H4 (cell line): ENCODE measurements at places on chromosomes 3 and 15.

- DNase-seq: no peak
Observed at GRCh38 chr3:192022412-192022811, 561.4 kb downstream of the PYDC2 start.

GRCh38 chr3:134211797-134212196, 38.9 kb downstream of the RYK start:
- peak; percentile 35 for DNase-seq

- DNase-seq: no peak
Observed at GRCh38 chr3:46930945-46931403, 45.6 kb downstream of the CCDC12 start.

- no peak for DNase-seq
Observed at GRCh38 chr3:158804441-158804840, 2.6 kb downstream of the MFSD1 start.

DNA sequence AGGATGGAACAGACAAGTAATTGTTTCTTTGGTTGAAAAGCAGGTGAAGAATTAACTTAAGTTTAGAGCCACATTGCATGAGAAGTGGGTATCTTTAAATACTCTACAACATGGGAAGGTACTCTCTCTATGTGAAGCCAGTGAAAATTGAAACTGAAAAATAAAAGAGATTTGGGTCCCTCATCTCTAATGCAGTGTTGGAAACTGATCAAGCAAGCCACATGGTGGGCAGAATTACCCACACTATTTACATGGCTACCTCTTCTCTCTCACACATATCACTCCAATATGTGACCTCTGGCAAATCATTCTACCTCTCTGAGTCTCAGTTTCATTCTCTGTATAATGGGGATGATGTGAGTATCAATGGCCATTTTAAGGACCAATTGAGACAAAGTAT, 339.0 kb downstream of the IL5RA start:
- no peak for DNase-seq

DNA sequence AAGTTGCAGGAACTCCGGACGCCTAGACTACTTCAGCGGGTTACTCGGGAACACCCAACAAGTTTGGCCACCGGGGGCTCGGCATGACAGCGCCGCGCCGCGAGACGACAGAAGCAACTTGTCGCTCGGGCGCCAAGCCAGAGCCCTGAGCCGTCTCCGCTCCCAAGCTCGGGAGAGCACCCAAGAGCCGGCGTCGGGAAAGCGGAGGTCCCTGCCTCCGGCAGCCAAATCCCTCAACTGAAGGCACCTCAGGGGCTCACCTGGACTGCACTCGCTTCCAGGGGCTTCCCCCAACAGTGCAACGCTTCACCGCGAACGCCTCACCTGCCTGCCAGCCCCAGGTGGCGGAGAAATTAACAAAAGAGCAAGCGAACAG, 640 bp downstream of the MB21D2 start:
- peak; percentile 49 for DNase-seq

DNA sequence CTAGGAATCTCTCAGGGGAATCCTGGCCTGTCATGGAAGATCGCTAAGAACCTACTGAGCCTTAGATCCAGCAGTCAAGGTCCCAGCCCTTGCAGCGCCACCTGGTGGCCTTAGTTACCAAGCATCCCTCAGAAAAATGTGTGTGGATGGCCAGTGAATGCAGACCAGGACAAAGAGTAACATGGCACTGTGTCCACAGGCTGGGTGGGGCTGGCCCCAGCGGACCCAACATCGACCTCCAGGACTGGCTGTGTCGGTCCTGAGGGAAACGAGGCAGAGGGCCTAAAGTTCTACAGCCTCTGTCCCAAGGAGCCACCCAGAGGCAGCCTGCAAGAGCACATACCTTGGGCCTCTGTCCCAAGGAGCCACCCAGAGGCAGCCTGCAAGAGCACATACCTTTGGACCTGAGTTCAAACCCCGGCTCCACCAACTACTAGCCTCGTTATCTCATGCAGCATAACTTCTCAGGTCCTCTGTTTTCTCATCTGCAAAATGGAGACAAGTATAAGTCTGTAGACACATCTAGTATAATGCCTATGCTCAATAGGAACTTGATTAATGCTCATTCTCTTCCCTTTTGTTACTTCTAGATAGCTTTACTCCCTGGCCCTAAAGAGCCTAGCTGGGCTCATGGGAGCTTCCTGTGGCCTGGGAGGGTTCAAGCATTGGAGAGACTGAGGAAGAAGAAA, 57.5 kb upstream of the HERC1 start:
- peak; percentile 68 for DNase-seq

GRCh38 chr3:65030847-65031463, 343.2 kb upstream of the ADAMTS9 start:
- peak; percentile 78 for DNase-seq

GRCh38 chr3:66386011-66386924, 114.6 kb downstream of the LRIG1 start:
- DNase-seq: no peak

DNA sequence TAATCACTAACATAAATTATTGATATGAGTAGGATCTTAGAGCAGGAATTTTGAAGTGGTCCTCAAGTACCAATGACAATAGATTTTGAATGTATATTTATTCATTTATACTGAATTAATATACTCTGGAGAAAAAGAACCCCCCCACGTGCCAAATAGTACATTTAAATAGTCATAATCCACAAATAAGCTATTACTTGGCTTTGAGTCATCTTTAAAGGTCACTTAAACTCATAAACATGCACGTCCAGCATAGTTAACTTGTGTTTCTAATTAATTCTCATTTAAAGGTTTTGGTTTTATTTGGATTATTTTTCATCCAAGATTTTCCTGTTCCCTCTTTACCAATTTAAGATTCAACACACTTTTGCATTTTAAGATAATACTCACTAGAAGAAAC, 35.1 kb downstream of the FGF7 start:
- DNase-seq: no peak

- DNase-seq: no peak
Observed at GRCh38 chr3:71625676-71626075, 42.1 kb upstream of the FOXP1 start.

DNA sequence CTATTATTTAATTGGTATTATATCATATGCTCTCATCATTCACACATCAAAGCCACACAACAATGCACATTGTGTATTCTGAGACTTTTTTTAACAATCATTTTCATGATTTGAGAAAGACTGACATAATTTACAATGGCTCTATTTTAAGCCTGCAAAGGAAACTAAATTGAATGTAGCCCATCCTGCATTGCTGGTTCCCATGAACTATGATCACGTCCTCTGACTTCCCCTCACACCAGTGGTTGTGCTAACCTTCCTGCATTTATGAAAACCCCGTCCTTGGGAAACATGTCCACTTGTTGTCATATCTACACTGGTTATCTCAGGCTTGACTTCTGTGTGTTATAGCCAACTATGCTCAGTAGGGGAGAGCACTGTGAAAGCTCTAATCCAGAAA, 546.2 kb downstream of the MECOM start:
- DNase-seq: no peak

- no peak for DNase-seq
Observed at GRCh38 chr3:135456108-135456790, 509.3 kb upstream of the PPP2R3A start.

- DNase-seq: no peak
Observed at GRCh38 chr3:65146179-65146578, 458.4 kb upstream of the ADAMTS9 start.

DNA sequence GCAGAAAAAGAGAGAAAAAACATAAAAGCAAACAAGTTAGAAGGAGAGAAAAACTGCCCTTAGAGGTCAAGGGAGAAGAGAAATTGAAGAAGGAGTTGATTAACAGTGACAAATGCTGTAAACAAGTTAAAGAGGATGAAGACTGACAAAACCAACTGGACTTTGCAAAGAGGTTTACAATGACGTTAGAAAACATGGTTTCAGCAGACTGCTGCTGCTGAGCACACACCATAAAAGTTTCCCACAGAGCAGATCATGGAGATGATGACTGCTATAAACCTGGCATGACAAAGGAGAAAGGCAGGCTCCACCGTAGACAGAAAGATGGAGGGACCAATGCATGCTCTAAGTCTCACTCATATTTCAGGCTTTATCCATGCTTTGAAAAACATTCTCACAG, 78.7 kb downstream of the POLQ start:
- no peak for DNase-seq

- no peak for DNase-seq
Observed at GRCh38 chr3:158452334-158452733, 118.7 kb upstream of the MLF1 start.

DNA sequence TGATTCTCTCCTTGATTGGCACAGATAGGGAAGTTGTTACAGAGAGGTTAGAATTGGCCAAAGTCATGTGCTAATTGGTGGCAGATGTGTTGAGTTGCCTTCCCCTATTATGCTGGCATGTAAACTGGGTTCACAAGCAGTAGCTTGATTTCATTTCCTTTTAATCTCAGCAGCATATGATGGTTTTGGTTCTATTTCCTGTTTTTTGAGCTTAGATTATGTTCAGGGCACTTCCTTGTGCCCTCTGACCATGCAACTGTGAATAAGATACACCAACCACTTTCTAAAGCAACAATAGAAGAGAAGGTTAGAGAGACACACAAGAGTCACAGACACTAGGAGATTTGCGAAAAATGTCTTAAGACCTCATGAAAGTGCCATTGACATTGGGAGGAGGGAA, 16.5 kb downstream of the HPS3 start:
- no peak for DNase-seq

DNA sequence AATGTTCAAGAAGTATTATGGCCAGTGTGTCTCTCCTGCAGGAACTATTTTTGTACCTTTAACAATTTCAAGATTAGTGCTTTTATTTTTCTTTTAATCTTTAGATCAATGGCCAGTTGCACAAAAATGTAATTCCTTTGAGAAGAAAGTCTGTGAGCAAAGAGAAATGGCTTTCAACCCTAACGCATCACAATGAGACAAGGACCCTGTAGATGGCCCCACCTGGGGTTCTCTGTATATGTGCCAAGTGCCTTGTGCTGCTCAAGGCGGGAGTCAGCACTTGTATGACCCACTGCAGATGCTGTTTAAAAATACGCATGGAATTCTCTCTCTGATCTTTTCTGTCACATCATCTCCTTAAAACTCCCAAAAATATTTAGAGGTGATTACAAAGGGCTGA, 453.4 kb downstream of the OCA2 start:
- no peak for DNase-seq

- DNase-seq: no peak
Observed at GRCh38 chr15:37221671-37222145, 121.4 kb upstream of the MEIS2 start.

GRCh38 chr15:56082263-56082761, 88.9 kb upstream of the NEDD4 start:
- no peak for DNase-seq

- DNase-seq: no peak
Observed at GRCh38 chr3:157290766-157291165, 130.8 kb upstream of the CCNL1 start.

- DNase-seq: no peak
Observed at GRCh38 chr3:47523310-47524073, 10.0 kb upstream of the ELP6 start.

- no peak for DNase-seq
Observed at GRCh38 chr3:12869035-12869621, 27.8 kb upstream of the RPL32 start.

DNA sequence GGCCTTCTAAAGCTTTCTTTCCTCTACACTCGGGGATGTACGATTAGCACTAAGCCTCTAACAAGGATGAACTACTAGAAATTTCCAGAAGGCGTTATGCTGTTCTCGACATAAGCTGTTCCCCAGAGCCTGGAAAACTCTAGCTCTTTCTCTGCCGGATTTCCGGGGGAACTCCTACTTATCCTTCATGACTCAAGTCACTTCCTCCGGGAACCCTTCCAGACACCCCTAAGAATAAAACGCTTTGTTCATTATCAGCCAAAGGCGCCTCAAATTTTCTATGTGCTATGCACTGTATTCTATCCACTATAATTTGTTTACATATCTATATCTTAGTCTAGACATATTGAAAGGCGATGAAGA, 455 bp upstream of the SNAP23 start:
- peak; percentile 36 for DNase-seq

GRCh38 chr15:25062551-25063430, 108.0 kb downstream of the SNRPN start:
- DNase-seq: no peak

- DNase-seq: no peak
Observed at GRCh38 chr15:84681831-84682230, 23.8 kb upstream of the NMB start.

DNA sequence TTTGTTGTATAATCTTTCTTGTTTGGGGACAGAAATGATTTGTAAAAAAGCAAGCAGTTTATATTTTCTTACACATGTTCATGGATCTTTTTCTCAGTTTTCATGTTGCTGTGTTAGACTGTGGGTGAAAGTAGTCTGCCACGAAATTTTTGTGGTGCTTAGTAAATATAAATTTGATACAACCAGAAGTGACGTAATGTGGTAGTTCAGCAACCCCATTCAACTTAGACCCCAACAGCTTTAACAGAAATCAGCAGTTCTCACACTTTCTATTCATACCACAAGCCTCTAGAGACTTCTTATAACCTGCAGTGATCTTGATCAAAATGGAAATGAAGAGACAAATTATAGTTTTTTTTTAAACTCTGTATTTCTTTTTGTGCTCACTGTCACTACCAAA, 120.2 kb upstream of the IGSF10 start:
- DNase-seq: peak; percentile 81

- no peak for DNase-seq
Observed at GRCh38 chr15:37109872-37110572, 9.7 kb upstream of the MEIS2 start.

- DNase-seq: no peak
Observed at GRCh38 chr3:129068291-129068886, 7.8 kb downstream of the GP9 start.

GRCh38 chr15:31302778-31303725, 23.6 kb upstream of the KLF13 start:
- DNase-seq: no peak

- peak; percentile 60 for DNase-seq
Observed at GRCh38 chr3:123781571-123782275, 102.4 kb downstream of the MYLK start.

DNA sequence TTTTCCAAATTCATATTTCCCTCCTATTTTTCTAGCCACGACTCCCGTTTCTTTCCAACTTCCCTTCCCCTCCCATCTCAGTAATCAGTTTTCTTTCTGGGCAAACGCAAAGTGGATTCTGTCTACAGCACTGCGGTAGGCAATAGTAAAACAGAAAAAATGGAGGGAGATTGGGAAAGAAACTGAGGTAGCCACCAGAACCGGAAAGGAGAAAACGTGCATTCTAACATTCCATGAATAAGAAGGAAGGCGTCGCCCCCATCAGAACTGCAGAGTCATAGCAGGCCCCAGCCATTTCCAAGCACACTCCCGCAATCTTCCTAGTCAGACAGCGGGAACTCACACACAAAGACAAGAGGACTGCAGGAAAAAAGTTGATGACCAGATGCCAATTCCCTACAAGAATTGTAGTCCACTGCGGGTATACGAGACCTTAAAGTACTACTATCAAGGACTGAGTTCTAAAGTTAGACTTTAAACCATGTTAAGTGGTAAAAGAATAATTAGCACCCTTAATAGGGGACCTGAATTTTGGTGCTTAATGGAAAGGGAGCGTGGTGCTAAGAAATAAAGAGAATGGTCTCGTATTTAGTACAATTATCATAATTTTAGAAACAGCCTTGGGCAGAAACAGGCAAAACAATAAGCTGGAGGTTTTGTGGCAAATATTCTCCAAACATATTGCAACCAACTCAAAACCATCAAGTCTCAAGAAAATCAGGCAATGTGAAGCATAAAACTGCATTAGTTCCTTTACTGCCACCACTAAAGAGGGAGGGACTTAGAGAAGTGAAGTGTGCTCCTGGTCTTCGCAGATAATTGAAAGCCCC, 1.4 kb downstream of the PFN2 start:
- peak; percentile 88 for DNase-seq
